ENCODE measurements at places on chromosomes 2 and 18. TPM values are rescaled to one million over a fixed set of nuclear protein-coding genes. Genes with fewer than 3 reads are reported as not detected.

DNA sequence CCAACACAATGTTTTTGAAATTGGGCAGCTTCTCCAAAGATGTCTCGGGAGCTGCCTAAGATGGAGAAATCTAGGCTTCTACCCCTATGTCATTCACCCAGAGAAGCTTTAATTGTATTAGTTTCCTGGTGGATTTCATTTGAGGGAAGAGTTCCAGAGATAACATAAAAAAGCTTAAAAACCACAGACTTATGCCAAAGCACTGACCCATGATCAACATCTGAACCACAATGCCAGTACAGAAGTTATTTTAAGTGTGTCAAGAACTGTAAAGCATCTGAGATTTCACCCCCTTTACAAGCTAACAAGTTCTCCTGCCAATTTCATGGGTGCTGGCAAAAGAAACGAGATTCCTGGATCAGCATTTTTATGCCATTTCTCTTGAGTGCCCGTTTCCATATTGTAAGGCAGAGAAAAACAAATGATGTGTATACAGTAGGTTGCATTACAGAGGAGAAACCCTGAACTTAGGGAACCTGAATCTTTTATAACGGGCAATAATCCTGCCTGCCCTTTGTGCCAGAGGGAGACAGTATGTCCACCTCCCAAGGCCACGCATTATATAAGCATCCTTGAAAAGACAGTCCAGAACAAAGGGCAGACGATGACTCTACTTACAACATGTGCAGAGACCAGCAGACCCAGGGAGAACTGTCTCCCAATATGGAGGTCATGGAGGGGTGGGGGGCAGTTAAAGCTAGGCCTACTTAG, 44.1 kb downstream of the MREG start:
- DNase-seq: no peak

- no peak for DNase-seq
These were observed 174.6 kb downstream of the HAUS1 start for GRCh38 chr18:46278481-46279465.

GRCh38 chr2:109238580-109238979, 109.6 kb downstream of the SH3RF3 start:
- DNase-seq: peak; percentile 86

The GLB1L gene
- 2.5 TPM for total RNA-seq

GRCh38 chr2:21887881-21888280, 764.1 kb downstream of the TDRD15 start:
- no peak for DNase-seq

GRCh38 chr2:238320648-238321281, 447 bp downstream of the TRAF3IP1 start:
- DNase-seq: peak; percentile 82

DNA sequence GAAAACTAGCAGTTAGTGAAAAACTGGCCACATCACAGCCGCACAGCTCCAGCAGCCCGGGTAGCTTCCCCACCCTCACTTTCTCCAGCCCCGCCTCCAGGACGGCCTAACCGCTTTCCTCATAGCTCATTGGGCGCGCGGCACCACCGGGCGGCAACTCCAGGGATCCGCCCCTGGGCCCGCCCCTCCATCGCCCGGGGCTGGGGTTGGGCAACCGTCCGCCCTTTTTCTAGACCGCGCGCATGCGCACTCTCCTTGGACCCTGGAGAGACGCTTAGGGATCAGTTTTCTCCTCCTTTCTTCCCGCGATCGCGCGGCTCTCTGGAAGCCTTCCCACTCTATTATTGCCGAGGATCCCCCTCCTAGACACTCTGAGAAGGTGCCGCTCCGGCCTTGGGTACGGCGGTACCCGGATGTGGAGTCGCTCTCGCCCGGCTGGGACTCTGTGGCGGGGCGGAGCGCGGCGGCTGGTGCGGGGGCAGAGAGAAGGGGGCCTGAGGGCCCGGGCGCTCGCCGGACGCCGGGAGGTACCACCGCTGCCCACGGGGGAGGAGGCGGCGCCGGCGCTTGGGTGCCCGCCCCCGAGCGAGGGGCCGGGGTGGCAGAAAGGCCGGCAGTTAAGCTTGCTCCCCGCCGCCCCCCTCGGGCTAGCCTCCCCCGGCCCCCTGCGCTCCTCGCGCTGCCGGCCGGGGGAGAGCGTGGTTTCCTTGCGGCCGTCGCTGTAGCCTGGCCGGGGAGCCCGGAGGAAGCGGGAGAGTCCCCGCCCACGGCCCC, at the start of gene MIB1:
Gene MIB1, plus strand, starts transcription at position 255 of the 774 bp plus-strand sequence. CDS start 792 bp downstream, outside the sequence.
- DNase-seq: peak; percentile 98

DNA sequence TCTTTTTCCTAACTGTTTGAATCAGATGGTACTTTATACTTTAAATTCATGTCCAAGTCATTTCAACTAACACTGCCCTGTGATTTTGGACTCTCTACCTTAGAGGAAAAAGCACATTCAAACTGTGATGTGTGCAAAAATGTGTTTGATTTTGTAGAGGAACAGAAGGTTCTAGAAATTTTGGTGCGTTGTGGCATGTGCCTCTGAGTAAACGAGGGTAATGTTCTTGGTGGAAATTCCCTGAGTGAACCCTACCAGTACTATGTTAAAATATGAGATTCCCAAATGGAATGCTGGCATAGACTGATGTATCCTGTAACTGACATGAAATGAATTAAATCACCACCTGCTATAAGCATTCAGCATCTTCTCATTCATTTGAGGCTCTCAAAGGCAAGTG, 901.9 kb upstream of the KLHL29 start:
- no peak for DNase-seq

DNA sequence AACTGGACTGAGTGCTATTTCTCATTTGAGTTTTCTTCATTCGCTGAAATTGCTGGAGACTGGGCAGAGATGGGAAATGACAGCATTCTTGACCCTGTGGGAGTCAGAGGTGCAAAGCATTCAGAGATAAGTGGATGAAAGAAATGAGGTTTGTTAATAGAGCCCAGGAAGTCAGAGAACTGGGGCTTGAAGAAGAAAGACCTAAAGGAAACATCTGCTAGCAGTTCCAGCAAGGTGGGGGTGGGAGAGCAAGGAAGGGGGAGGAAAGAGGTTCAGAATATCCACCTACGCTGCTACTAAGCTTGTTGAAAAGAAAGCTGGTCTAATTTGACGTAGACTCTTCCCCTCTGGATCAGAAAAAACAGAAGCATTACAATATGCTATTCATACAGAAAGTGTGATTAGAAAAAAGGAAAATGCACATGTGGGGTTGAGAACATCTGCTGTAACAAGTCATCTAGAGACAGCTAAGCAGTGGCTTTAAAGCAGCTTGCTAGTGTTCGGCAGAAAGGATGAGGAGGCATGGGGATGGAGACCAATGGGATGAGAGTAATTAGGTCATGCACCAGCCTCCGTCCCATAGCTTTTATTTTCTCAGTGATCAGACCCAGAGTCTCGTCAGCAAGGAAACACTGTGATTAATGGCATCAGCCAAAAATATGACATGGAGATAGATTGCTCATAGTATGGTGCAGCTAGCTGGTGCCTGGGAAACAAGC, 29.7 kb downstream of the NAB1 start:
- DNase-seq: no peak

DNA sequence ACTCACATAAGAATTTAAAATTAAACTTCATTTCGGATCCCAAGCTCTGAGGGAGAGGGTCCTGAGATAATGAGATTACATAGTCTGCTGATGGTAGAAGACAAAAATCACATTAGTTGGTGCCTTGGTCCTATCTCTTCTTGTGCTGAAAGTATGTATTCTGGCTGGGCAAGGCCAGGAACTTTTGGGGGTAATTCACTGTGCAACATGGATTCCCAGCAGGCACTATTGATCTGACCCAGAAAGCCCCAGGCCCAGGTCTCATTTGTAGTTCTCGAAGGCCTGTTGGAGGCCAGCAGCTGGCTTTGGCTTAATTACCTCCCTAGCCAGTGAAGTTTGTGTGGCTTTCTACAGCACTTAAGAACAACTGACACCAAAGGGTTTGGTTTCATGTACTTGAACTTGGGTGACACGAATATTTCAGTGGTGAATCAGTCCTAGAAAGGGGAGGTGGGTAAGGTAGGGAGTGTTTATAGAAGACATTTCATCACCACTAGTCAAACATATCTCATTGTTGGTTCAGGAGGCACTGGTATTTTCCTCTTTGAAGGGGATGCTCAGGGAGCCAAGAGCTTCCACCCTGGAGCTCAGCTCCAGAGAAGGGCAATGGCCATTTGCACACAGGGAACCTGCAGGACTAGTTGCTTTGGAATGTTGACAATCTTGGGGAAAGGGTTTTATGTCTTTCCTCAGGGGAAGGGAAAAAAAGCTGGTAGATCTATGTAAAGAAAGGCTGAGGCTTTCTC, 217.8 kb downstream of the OSR1 start:
- no peak for DNase-seq

DNA sequence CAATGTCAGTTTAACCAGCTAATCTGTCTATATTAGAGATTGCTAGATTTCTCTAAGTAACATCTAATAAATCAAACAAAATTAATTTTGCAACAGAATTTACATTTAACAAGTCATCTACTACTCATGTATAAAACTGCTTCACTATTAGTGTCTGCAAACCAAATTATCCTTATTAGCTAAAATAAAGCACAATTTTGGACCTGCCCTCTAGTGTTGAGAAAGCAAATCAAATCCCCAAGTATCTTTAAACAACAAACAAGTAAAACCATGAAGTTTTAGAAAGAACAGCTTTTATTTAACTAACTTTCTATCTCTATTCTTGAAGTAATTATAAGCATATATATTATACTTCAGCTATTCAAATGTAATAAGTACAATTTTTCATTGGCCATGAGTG, 113.1 kb upstream of the SP3 start:
- no peak for DNase-seq
